ENCODE measurements at places on chromosomes 7 and 10. TPM values are rescaled to one million over a fixed set of nuclear protein-coding genes. Genes with fewer than 3 reads are reported as not detected.

GALNT17 gene
- 53.7 TPM for total RNA-seq

NPFFR1 gene
- not detected for total RNA-seq

TYW1B gene
- total RNA-seq, result 1.7 TPM

TMEM270 gene
- not detected for total RNA-seq

SLC13A1 gene
- total RNA-seq, result not detected

ACTR3C gene
- 3.5 TPM for total RNA-seq

SYT15 gene
- 3.8 TPM for total RNA-seq

TSPAN14 gene
- total RNA-seq, result 55.7 TPM

DOCK4 gene
- 11.8 TPM for total RNA-seq

MINPP1 gene
- 5.9 TPM for total RNA-seq

SPRN gene
- not detected for total RNA-seq

SEMA4G gene
- 0.87 TPM for total RNA-seq

PTN gene
- 11.5 TPM for total RNA-seq

CPA2 gene
- not detected for total RNA-seq

GIMAP1 gene
- 2.7 TPM for total RNA-seq

EPHB4 gene
- 41.6 TPM for total RNA-seq

LIPN gene
- total RNA-seq, result not detected

SEMA3E gene
- total RNA-seq, result 0.53 TPM

RHOBTB1 gene
- 7.9 TPM for total RNA-seq

HOXA4 gene
- 0.59 TPM for total RNA-seq

CH25H gene
- not detected for total RNA-seq

MOGAT3 gene
- not detected for total RNA-seq

SLC26A4 gene
- 1.1 TPM for total RNA-seq

ASB10 gene
- total RNA-seq, result 28.3 TPM

CYP2C19 gene
- not detected for total RNA-seq

PDK4 gene
- 85.3 TPM for total RNA-seq

FFAR4 gene
- 0.12 TPM for total RNA-seq

ITPRID1 gene
- not detected for total RNA-seq

ENO4 gene
- total RNA-seq, result not detected

RTKN2 gene
- not detected for total RNA-seq

KLF14 gene
- total RNA-seq, result 0.23 TPM

ING3 gene
- total RNA-seq, result 12.1 TPM

SFTPA2 gene
- total RNA-seq, result not detected

RBP3 gene
- total RNA-seq, result not detected

CPXM2 gene
- total RNA-seq, result 4.9 TPM

LAMTOR4 gene
- 94.1 TPM for total RNA-seq

HHEX gene
- total RNA-seq, result 8.7 TPM

WEE2 gene
- not detected for total RNA-seq

CYP26A1 gene
- total RNA-seq, result not detected

AKR1D1 gene
- not detected for total RNA-seq
